ENCODE measurements at places on chromosomes 6 and 20.

DNA sequence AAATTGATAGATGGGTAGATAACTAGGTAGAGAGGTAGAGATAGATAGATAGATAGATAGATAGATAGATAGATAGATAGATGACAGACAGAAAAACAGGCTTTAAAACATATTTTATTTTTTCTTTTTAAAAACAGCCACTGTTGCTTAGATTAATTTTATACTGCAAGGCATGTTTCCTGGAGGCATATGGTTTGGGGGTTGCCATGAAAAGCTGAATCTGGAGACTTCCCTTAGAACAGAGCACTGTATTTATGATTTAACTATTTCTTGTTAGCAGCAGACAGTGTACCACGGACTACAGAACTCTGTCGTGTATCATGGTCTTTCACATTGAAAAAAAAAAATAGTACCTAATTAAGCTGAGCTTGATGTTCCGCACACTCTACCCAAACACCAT is 38.8 kb downstream of the METTL24 start:
- no peak for DNase-seq

DNA sequence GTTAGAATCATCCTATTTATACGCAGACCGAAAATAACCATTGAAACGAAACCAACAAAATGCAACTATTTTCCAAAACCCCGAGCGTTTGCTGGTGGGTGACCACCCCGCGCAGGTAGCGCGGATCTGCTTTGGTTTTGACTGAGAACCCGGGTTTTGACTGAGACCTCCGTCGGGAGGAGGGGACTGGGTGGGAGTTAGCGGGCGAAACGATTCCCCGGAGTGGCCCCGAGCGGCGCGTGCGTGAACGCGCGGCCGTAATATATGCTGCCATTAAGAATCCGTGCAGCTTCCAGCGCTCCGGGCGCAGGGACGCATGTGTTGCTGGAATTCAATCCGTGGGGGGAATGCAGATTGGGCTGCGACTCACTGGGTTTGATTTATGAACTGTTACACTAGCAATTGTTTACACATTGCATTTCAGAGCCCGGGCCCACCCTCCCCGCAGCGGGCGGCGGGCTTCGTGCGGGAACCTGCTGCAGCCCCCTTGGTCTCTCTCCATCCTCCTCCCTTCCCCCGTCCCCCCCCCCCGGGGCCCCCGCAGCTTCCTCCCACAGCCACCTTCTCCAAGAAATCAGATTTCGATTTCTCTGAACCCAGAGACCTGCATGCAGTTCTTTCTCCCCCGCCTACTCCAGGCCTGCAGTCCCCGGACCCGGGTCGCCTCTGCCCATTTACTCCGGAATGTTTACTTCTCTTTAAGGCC is 9.9 kb downstream of the NRN1 start:
- no peak for DNase-seq

DNA sequence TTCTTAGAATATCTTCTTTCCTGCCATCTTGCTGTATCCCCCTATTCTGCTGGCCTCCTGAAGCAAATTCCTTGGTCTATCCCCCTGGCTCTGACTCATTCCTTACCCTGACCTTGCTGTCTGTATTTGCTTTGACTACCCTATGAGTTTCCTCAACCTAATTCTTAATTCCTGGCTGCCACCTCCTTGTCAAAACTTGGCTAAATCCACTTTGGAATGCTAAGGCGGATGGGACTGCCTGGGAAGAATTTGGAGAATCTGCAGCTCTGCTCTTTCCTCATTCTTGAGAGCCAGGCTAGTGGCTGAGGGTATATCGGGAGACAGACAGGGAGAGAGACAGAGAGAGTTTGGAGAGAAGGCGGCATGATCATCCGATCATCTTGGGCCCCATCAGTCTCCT is 24.4 kb downstream of the CAP2 start:
- no peak for DNase-seq

DNA sequence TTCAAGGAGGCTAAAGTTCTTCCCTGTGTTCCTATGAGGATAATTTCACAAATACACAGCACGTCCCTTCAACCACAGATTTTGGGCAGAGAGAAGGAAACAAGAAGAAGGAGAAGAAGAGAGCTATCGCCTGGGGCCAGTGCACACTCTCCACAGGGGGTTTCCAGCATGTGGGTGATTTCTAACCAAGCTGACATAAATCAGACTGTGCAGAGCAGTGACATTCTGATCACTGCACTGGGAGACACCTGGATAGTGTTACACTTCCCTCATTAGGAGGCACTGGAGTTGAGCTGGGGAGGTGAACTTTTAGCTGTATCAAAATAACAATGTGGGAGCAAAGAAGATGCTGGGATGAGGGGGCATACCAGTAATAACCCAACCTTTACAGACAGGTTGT is 71.8 kb upstream of the CENPW start:
- DNase-seq, result no peak

All from hindlimb muscle (tissue), 1 donor.